ENCODE measurements at places on chromosomes 6 and 20. TPM values are rescaled to one million over a fixed set of nuclear protein-coding genes. Genes with fewer than 3 reads are reported as not detected.

The PRND gene
- not detected for total RNA-seq

DNA sequence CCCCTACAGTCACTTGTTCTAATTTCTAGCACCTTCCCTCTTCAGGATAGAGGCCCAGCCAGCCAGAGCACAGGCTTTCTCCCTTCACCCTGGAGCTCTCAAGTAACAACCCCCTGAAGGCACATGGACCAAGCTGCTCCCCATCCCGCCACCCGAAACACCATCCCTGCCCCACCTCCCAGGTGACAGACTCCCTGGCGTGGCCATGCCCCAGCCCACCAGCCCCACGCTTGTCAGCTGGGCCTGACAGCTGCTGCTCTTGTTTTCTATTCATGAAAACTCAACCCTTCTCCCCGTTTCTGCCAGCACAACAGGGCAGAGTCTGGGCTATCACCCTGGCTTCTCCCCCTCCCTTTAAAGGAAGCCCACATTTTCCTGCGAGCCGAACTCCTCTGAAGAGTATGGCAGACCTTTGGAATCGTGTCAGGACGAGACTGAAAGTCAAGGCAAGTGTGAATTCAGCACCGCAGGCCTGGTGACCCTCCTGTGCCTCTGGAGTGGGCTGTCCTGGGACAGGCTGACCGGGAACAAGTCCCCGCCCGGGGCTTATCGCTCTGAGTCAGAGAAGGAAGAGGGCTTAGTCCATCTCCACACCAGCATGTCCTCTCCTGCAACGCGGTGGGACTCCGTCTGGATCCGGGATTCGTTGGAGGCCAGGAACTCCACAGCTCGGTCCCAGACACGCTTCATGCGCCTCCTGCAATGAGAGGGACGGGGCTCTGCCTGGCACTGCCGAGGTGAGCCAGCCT, 16.7 kb downstream of the LEMD2 start:
- no peaks in the 10 kb centered on the region for H3K27me3 ChIP-seq
- peaks cover 54% of the 10 kb centered on the region for H3K36me3 ChIP-seq
- peak overlapping the region; percentile 71 for H3K27ac ChIP-seq
- no peak overlapping the region for H3K4me3 ChIP-seq
- no peak for DNase-seq
- H3K4me1 ChIP-seq = peaks cover 45% of the 10 kb centered on the region

DNA sequence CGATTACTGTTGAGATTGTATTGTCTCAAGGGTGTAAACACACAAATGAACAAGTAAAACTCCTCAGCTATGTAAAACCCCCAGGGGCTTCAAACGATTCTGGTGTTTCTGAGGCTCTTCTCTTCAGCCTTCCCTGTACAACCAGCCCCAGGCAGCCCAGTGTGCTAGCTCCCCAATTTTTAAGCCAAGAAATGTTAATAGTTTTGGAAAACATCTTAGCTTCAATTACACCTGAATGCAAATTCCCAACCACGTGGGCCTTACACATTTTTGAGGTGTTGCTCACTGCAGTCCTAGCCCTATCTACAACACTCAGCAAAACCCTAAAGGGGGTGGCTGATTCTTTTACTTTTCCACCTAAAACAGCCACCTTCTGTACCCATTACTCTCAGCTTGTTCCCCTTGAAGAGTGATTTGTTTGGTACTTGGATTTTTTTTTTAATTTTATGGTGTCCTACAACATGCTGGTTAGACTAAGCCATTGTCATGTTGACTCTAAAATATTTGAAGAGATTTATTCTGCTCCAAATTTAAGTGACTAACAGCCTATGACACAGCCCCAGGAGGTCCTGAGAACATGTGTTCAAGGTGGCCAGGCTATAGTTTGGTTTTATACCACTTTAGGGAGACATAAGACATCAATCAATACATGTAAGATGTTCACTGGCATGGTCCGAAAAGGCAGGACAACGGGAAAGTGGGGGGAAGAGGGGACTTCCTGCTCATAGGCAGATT, 48.7 kb downstream of the ADAT2 start:
- peaks cover 23% of the 10 kb centered on the region for H3K4me1 ChIP-seq
- no peak overlapping the region for H3K27ac ChIP-seq
- no peak overlapping the region for H3K4me3 ChIP-seq

- H3K27me3 ChIP-seq = no peaks in the 10 kb centered on the region
- no peak for DNase-seq
- no peaks in the 10 kb centered on the region for H3K4me1 ChIP-seq
- H3K36me3 ChIP-seq = peaks cover 69% of the 10 kb centered on the region
Measured at GRCh38 chr20:34459209-34459897, 56.9 kb upstream of the DYNLRB1 start.

GRCh38 chr20:37207171-37207570, 27.8 kb upstream of the MROH8 start:
- no peaks in the 10 kb centered on the region for H3K27me3 ChIP-seq
- H3K4me3 ChIP-seq = no peak overlapping the region
- peaks cover 5% of the 10 kb centered on the region for H3K4me1 ChIP-seq
- peaks cover 63% of the 10 kb centered on the region for H3K36me3 ChIP-seq

GRCh38 chr6:24997231-24997630, 61.5 kb upstream of the RIPOR2 start:
- H3K36me3 ChIP-seq = no peaks in the 10 kb centered on the region
- peak overlapping the region; percentile 32 for H3K27ac ChIP-seq
- H3K27me3 ChIP-seq = no peaks in the 10 kb centered on the region
- peaks cover 11% of the 10 kb centered on the region for H3K4me1 ChIP-seq
- DNase-seq = no peak

The FILIP1 gene
- 31.7 TPM for total RNA-seq

GRCh38 chr6:138989098-138989983, 1.3 kb upstream of the REPS1 start:
- no peak overlapping the region for H3K27ac ChIP-seq
- no peak for DNase-seq

DNA sequence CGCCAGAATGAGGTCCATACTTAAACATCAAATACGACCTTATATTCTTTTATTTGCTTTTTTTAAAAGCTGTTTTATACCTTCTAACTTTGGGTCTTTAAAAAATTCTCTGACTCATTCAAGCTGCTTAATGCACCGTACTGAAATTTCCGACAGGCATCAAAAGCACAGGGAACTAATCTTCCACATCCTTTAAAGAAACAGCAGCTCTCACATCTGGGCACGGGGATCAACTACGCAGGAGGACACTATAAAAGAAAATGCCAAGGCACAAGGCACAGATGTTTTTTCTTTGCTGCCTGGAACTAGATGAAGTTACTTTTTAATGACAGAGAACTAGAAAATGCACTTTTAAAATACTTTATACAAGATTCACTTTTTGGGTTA, 112.4 kb upstream of the ARG1 start:
- no peak overlapping the region for H3K27ac ChIP-seq
- no peaks in the 10 kb centered on the region for H3K36me3 ChIP-seq
- H3K4me3 ChIP-seq = no peak overlapping the region

The RBPJL gene
- not detected for total RNA-seq

GRCh38 chr6:124688369-124688768, 273.9 kb upstream of the RNF217 start:
- no peak overlapping the region for H3K27ac ChIP-seq
- DNase-seq = no peak
- no peaks in the 10 kb centered on the region for H3K27me3 ChIP-seq
- H3K36me3 ChIP-seq = no peaks in the 10 kb centered on the region
- no peaks in the 10 kb centered on the region for H3K4me1 ChIP-seq

DNA sequence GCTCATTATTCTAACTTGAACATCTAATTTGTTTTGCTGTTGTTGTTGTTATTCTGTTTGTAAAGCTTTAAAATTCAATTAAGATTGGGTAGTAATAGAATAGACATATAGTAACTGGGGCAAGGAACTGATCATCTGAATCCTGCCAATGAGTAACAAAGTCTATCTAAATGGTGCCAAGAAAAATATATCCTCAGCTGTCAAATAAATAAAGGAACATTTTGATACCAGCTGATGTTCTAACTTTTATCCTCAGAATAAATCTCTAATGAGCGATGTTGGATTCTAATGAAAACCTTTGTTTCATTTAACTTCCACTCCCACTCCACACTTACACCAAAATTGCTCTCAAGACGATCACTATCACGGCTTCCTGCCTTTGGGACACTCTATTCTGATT, 210.9 kb downstream of the TINAG start:
- no peaks in the 10 kb centered on the region for H3K27me3 ChIP-seq
- H3K4me1 ChIP-seq = no peaks in the 10 kb centered on the region
- no peak overlapping the region for H3K27ac ChIP-seq
- DNase-seq = no peak

DNA sequence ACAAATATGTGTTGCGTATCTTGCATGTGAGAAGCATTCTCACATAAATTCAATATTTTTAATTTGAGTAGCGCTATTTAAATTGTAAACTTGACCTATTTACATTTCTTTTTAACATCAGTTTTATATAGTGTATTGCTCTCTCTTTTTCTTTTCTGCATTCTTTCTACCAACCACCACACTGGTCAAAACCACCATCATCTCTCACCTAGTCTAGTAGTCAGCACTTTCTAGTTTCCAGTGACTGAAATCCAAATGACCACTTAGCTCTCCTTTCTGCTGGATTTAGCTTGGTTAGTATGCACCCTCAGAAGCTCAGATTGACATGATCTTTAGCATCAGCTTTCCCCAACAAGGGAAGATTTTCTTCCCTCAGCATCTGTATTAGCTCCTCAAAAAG, 73.2 kb upstream of the HCRTR2 start:
- no peaks in the 10 kb centered on the region for H3K36me3 ChIP-seq
- no peaks in the 10 kb centered on the region for H3K27me3 ChIP-seq
- no peak for DNase-seq
- no peaks in the 10 kb centered on the region for H3K4me1 ChIP-seq
